ENCODE measurements at places on chromosomes 2 and 18. TPM values are rescaled to one million over a fixed set of nuclear protein-coding genes. Genes with fewer than 3 reads are reported as not detected.

GRCh38 chr2:13666582-13667414, 950.1 kb downstream of the TRIB2 start:
- DNase-seq = no peak

CLEC4F gene
- total RNA-seq = not detected

ITGA6 gene
- total RNA-seq = 69.1 TPM

GRCh38 chr2:191023235-191023679, 9.3 kb upstream of the STAT1 start:
- peak; percentile 55 for DNase-seq

CARF gene
- 27.6 TPM for total RNA-seq

GRCh38 chr2:62844311-62845090, 139.0 kb downstream of the EHBP1 start:
- DNase-seq = no peak

- no peak for DNase-seq
Observed at GRCh38 chr2:37552339-37552738, 119.1 kb downstream of the CDC42EP3 start.

C1QL2 gene
- not detected for total RNA-seq

DNA sequence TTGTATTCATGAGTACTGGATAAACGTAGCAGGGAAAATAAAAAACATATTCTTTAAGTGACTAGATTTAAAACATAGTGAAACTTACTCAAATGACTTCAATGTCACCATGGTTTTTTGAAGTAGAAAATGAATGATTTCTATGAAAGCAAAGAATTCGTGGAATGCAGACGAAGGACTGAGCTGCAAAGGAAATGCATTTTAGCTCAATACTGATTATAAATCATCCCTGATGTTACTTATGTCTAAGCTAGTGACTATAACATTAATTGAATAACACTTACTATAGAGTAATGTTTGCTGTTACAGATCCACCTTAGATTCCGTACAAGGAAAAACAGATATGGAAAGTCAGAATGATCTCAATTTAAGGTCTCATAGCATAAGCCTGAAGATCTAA, 1257.7 kb upstream of the CDH2 start:
- no peak for DNase-seq

GRCh38 chr18:62942578-62942977, 227.2 kb downstream of the PHLPP1 start:
- DNase-seq = no peak

GRCh38 chr2:12126318-12126717, 379.9 kb downstream of the LPIN1 start:
- DNase-seq = no peak

DNA sequence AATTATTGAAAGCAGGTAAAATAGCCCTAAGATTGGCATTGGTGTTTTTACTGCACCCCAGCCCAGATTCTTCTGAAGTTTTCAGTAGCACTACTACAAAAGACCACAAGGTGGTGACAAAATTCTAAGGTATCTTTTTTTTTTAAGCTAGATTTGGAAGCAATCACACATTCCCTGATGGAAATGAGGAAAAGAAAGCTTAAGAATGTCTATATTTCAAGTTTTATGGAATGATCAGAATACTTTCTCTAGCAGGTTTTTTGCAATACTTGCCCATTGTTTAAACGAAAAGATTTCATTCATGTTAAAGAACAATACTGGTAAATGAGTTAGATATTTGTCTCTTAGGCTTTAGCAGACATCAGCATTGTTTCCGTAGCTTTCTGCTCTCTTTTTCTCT, 32.1 kb upstream of the ZNF638 start:
- no peak for DNase-seq

- DNase-seq = peak; percentile 24
Observed at GRCh38 chr2:106314444-106314843, 120.3 kb upstream of the UXS1 start.

SIX3 gene
- total RNA-seq = not detected

C2orf42 gene
- total RNA-seq = 47.9 TPM

DNA sequence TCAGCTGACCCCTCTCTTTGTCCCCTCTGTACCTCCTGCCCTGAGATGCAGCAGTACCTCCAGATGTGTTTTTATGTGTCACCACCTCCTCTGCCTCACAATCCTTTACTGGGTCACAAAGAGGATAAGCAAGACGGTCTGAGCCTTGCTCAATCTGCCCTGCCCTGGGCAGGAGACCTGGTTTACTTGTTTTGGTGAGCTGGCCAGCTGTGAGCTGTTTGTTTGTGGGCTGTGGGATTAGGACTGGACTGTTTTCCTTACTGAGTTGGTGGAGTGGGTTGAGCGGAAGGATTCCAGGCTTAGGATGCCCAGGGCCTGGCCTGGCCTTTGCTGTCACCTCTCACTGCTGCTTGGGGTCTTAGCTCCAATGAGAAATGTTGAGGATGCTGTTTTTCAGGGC, 299.5 kb downstream of the SRBD1 start:
- no peak for DNase-seq

- DNase-seq = no peak
Observed at GRCh38 chr18:65749841-65750240, 971 bp upstream of the CDH7 start.

Measured in CD4-positive, alpha-beta memory T cell (primary cell).